SW480 (cell line): ENCODE measurements at places on chromosomes 7 and 10.
A peak's percentile ranks its signal among the peaks of the same experiment; 100 is the strongest.

DNA sequence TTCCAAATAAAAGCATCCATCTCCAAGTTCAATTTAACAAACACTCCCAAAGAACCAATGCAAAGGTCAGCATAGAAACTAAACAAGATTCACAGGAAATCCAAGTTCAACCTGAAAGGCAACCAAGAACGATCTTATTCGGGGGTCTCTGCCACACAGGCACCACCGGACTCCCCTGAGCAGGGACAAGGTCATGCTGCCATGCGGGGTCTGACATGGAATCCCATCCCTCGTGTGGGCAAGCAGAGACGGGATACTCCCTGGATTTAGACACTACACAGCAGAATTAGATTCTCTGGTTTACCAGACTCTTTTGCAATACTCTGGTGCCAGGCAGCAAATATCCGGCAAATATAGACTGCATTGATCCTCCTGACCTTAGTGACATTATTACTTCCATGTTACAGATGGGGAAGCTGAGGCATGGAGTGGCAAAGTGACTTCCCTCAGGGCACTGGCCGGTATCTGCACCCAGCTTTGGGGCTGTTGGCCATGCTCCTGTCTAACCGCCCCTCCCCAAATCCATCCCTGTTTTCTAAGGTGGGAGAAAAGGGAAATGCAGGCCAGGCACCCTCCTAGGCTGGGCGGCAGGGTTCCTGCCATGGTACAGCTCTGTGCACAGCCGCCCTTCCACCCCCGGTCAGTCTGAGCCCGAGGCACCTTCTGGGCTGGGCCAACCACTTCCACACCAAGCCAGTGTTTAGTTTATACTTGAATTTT, 111.8 kb downstream of the VIPR2 start:
- no peak for DNase-seq

DNA sequence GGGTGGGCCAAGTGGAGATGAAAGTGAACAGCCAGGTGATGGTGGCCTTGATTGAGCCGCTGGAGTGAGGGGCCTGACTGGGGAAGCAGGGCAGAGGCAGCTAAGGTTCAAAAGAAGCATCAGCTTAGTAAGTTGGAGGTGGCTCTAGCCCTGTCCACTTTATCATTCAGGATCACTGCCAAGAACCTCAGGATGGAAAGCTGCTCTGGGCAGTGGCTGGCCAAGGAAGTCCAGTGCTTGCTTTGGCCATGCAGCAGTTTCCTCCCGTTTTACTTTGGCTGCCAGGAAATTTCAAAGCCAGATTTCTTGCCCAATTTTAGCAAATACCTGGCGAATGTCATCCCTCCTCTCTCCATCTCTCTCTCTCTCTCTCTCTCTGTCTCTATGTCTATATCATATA, 384.9 kb downstream of the PLXNA4 start:
- DNase-seq: no peak

DNA sequence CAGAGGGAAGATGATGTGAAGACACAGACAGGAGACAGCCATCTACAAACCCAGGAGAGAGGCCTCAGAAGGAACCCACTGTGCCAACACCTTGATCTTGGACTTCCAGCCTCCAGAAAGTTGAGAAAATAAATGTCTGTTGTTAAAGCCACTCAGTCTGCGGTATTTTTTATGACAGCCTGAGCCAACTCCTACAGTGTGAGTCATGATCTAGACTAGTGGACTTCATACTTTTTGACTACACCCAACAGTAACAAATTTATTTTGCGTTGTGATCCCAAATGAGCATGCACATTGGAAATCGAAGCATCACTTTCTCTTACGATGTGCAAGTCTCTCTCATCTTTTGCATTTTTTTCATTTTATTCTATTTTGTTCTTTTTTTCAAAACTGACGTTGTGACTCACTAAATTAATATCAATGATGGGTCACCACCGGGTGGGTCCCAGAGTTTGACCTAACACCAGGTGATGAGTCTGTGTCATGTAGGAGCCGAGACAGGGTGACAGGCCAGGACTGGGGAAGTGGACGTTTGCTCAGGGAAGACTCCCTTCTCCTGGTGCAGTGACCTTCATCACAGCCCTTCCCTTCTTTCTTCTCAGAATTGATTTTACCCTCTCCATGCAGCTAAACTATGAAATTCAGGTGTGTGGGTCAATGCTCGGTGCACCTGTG, 28.9 kb downstream of the PHYH start:
- DNase-seq: peak; percentile 62

- peak; percentile 61 for DNase-seq
These were observed 880 bp upstream of the ELN start for GRCh38 chr7:74026903-74027682.

DNA sequence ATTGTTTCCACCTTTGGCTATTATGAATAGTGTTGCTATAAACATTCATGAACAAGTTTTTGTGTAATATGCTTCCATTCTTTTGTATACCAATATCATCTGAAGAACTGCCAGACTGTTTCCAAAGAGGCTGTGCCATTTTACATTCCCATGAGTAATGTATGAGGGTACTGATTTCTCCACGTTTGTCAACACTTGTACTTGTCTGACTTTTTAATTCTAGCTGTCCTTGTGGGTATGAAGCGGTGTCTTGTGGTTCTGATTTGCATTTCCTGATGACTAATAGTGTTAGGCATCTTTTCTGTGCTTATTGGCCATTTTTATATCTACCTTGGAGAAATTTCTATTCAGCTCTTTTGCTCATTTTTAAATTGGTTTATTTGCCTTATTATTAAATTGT, 52.8 kb downstream of the LSMEM1 start:
- no peak for DNase-seq

GRCh38 chr7:131737746-131738465, 181.5 kb upstream of the PODXL start:
- DNase-seq: no peak

- no peak for DNase-seq
These were observed 48.7 kb downstream of the UPF2 start for GRCh38 chr10:11993834-11994468.

- DNase-seq: no peak
These were observed 3.3 kb downstream of the MKI67 start for GRCh38 chr10:128122931-128123330.

GRCh38 chr10:19788075-19788686, 28.1 kb upstream of the PLXDC2 start:
- DNase-seq: peak; percentile 39

DNA sequence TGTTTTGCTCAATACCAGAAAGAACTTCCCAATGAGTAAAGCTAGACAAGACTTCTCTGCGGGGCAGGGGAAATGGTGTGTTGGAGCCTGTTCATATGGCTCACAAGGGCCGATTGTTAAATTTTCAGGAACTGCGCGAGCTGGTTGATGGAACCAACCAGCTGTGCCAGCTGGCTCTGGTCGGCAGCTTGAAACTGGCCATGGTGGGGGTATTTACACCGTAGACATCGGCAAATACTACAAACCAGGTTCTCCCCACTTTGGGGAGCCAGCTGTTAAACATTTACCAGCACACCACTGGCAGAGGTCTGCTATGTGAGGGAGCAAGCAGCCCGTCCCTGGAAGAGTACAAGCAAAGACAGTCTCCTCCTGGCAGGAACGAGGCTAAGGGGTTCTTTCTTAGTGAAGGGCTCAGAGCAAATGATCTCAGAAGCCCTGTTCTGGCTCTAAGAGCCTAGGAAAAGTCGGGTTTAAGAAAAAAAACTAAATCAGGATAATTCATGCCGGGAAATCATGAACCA, 8.8 kb upstream of the ZMIZ1 start:
- DNase-seq: no peak

DNA sequence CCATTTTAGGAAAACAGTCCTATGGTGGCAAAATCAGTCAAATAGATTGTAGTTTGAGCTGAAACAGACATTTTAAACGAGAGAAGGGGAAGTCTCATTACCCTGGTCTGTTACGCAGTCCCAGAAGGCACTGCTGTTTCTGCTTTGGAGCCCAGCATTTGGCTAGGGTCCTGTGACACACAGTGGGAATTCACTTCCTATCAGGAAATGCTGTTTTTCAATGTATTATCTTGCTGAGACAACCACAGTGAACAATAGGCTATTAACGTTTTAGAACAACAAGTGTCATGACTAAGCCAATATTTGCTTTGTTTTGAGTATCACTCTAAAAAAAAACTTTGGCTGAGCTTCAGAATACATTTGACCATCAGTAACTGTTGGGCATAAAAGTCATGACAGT, 74.1 kb downstream of the ADD3 start:
- no peak for DNase-seq
